Activated CD4-positive, CD25-positive, alpha-beta regulatory T cell treated with anti-CD3 and anti-CD28 coated beads, Interleukin-2, amount 50 U/mL, for 72 hours (primary cell): ENCODE measurements at places on chromosomes 6 and 20.
A peak's percentile ranks its signal among the peaks of the same experiment; 100 is the strongest.

DNA sequence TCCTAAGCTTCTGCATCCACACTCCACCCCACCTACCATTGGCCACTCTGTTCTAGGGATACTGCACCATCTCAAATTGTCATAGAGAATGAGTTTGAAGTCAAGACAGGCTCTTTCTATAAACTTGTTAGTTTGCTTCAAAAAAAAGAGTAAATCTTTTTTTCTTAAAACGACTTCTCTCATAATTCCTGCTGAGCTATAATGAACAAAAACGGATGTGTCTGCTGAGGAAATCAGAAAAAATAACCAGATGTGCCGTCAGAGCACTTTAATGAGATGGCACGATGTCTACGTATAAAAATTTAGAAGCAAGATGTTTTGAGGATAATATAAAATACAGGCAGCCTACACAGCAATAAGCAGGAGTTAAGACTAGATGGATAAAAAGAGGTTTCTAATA is 24.0 kb upstream of the DDO start:
- DNase-seq, result no peak

- no peak for DNase-seq
Observed at GRCh38 chr6:95266537-95267258, 310.6 kb upstream of the MANEA start.

DNA sequence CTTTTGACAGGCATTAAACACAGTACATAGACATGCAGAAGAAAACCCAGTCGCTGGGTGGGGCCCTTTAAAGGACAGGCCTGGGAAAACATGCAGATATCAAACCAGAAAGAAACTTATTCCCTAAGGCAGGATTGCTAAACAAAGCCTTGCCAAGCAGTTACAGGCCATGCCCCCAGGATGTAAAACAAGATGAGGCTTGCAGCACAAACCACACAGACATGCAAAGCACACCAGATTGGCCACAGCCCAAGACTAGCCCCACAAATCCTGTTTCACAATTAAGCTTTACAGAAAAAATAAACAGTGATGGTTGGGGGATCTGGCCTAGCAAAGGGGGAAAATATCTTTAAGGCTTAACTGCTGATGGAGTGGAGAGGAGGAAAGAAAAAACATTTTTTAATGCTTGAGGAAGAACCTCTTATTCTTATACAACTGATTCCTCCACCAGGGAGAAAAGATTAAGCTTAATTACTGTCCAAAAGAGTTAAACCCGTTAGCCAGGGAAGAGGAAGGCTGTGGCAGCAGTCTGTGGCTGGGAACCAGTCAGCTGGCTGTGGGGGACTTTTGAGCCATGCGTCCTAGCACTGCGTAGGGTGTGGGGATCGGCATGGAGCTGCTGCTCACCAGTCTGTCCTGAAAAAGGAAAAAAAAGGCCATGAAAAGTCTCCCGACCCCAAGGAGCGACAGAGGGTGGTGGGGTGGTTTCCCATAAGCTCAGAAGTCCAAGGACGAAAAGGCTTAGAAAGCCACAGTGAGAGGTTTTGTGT is 28.4 kb downstream of the COL19A1 start:
- no peak for DNase-seq

- no peak for DNase-seq
Observed at GRCh38 chr6:6916598-6916997, 191.2 kb upstream of the RREB1 start.

DNA sequence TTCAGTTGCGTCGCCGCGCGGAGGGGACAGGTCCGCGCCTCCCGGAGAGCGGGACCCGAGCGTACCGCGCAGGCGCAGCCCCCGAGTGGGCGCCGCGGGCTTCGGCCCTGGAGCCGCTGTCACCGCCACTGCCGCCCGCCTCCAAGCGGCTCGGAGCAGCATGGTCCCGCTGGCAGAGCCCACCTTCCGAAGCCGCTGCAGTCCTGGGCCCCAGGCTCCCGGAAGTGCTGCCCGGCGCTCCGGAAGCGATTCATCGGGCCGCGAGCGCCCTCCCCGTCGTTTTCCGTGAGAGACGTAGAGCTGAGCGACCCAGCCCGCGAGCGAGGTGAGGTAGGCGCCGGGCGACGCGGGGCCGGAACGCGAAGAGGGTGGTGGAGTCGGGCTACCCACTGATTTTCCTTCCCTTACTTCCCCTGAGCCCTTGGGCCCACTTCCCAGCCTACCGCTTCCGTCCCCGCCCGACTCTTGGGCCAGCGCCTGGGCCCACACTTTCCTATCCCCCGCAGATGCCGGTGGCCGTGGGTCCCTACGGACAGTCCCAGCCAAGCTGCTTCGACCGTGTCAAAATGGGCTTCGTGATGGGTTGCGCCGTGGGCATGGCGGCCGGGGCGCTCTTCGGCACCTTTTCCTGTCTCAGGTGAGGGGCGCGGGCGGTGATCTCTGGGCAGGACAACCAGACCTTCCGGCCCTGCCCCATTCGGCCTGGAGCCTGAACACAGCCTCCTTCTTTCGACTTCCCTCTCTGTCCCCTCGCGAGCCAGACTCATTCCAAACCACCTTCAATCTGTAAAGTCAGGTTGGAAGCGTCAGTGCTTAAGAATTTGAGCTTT is at the start of the genes NFS1 and ROMO1:
TSS of gene NFS1 (minus strand) at position 226 of the 830 bp plus-strand sequence. CDS start at position 162, 64 bp downstream.
TSS of gene ROMO1 (plus strand) at position 279 of the 830 bp plus-strand sequence. CDS start at position 507, 228 bp downstream.
- peak; percentile 81 for DNase-seq

DNA sequence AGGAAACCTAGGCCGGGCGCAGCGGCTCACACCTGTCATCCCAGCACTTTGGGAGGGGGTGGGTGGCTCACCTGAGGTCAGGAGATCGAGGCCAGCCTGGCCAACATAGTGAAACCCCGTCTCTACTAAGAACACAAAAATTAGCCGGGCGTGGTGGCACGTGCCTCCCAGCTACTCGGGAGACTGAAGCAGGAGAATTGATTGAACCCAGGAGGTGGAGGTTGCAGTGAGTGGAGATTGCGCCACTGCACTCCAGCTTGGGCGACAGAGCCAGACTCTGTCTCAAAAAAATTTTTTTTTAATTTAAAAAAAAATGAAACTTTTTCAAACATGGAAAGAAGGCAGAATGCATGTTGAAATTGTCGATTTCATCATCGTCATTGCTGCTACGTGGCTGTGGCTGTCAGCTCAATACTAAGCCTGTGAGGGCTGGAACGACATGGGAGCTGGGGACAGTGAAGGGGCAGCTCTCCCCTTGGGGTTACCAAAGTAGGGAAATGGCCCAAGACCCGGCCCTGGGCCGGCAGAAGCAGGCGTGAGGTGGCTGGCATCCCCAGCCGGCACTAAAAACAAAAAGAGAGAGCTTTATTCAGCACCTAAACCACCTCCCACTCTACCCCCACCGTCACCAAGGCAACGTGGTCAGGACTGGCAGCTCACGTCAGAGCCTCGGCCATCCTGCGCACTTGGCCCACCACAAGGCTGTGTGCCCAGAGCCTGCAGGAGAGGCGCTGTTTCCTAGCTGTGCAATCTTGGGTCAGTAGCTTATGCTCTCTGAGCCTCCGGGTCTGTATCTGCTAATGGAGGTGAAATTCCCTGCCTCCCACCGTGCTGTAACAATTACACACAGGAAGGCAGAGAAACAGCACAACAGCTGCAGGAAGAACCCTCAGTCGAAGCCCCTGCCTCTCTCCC is 30.8 kb downstream of the AGPAT4 start:
- DNase-seq, result no peak

DNA sequence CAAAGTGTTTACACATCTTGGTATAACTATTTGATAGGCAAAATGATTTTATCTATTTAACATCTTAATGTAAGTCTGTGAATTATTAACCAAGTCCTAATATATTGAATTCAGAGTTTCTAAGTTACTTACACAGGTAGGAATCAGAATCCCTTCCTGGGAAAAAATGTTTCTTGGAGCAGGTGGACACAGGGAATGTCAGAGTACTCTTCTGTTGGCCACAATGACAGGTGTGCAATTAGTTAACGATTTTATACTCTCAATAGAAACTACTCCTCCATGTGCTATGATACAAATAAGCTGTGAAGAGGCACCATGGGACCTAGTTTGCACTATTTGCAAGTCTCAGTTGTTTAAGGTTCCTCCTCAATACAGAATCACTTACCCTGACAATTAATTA is 821 bp upstream of the TAAR5 start:
- no peak for DNase-seq

GRCh38 chr6:169639653-169640278 is 62.1 kb downstream of the WDR27 start:
- no peak for DNase-seq

GRCh38 chr6:158765499-158766068 is 53.6 kb downstream of the EZR start:
- DNase-seq, result no peak

GRCh38 chr6:133889557-133890403 is 867 bp downstream of the TCF21 start:
- no peak for DNase-seq

DNA sequence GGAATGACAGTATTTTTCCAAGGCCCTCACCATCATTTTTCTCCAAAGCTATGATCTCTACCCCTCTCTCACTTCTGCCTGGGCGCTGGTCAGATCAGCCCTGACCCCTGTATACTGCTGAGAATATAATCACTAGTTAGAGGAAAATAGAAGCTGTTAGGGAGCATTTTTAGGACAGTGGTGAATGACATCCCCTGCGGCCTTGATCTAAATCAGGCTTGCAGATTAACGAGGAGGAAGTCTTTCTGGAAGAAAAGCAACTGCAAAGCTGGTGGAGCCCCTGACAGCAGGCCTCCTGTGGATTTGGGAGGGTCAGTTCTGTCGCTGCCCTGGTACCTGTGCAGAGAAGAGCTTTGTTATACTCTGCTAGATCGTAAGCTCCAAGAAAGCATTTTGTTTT is 107.9 kb downstream of the RPP40 start:
- DNase-seq, result no peak

GRCh38 chr6:109229536-109229935 is 134.2 kb downstream of the CEP57L1 start:
- DNase-seq, result no peak

- no peak for DNase-seq
Observed at GRCh38 chr6:137089305-137089704, 44.5 kb upstream of the IL20RA start.

- DNase-seq, result no peak
Observed at GRCh38 chr6:4021854-4022695, 56.9 kb downstream of the FAM217A start.

- DNase-seq, result no peak
Observed at GRCh38 chr6:151512481-151512880, 18.7 kb downstream of the CCDC170 start.

DNA sequence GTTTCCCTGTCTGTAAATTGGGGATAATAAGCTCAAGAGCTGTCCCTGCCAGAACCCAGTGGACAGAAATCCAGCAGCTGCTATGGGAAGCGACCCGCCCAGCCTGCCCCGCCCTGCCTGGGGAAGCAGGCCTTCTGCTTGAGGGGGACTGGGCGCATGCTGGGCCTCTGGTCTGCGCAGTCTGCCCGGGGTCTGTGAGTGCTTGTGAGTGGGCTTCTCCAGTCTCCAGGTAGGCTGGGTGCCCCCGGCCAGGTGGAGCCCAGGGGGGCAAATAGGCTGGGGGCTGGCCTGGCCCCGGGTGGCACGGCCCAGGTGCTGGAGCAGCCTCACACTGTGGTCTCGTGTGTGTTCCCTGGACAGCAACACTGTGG is 648 bp upstream of the RBBP8NL start:
- no peak for DNase-seq

GRCh38 chr20:47075263-47075662 is 180.6 kb downstream of the EYA2 start:
- DNase-seq, result no peak

GRCh38 chr20:33947709-33948295 is 45.9 kb upstream of the RALY start:
- peak; percentile 39 for DNase-seq

- no peak for DNase-seq
Observed at GRCh38 chr6:122753000-122753687, 26.4 kb upstream of the FABP7 start.

DNA sequence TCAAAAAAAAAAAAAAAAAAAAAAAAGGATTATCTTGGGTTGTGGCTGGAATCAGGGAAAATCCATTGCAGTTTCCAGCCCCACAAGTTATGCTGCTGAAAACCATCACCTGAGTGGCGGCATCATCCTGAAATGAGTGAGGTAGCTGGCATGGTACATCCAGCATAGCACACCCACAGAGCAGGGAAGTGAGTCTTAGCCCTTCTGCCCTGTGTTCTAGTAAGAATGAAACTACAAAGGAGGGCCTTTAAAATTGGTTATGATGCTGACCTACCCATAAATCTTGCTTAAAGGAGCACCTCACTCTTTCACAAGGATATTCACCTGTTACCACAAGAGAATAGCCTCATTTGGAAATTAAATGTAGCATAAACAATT is 119.2 kb downstream of the NFATC2 start:
- no peak for DNase-seq

GRCh38 chr20:44571362-44571988 is 10.9 kb upstream of the PKIG start:
- no peak for DNase-seq

- no peak for DNase-seq
Observed at GRCh38 chr6:35736982-35737412, at the start of gene ARMC12. TSS of gene ARMC12 (plus strand) at chr6:35737032. CDS start at chr6:35737109, 77 bp downstream.

DNA sequence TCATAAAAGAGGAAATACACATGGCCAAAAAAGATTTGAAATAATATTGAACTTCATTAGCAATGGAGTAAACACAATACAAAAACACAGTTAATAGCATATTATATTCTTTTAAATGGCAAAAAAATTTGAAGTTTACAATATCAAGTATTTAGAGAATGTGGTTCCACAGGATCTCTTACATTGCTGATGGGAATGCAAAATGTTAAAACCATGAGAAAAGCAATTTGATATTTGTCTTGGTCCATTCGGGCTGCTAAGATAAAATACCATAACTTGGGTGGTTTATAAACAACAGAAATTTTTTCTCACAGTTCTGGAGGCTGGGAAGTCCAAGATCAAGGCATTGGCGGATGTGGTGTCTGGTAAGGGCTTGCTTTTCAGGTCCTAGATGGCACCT is 154.0 kb upstream of the PLN start:
- no peak for DNase-seq

DNA sequence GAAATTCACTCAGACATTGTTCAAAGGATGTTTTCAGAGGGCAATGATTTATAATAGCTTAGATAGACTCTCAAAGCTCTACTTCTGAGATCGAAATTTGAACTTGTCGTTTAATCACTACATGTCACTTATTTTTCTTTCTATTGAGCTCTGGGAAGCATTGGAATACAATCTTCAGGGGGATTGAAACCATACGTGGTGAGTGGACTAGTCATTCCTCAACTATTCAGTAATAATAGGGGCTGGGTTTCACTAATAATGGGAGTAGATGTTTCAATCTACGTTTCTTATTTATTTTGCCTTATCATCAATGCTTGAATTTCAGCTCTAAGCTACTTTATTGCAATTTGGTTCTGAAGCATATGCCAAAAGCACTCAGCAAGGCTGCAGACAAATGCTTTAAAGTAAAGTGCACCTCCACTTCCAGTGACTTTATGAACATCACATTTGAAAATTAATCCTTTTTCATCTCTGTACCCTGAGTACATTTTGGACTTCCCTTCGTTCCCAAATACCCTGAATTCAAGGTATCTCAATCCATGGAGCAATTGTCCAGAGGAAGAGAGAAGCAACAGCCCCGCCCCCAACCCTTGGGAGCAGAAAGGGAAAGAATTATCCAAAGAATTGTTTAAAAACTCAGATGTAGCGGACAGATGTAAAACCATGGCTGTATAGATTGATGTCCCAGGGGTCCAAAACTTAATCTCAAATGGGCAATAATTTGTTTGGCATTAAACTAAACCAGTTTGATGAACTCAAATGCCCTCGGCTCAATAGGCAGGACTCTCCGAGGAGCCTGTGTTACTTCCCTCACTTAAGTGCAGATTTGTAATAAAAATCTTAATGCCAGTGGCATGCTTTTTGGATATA is 68.1 kb downstream of the HFE start:
- no peak for DNase-seq
